ENCODE measurements at places on chromosomes 6 and 20.

GRCh38 chr6:151081656-151082055, 158.1 kb upstream of the AKAP12 start:
- no peaks in the 10 kb centered on the region for H3K27me3 ChIP-seq
- no peak overlapping the region for H3K4me3 ChIP-seq
- peaks cover 14% of the 10 kb centered on the region for H3K36me3 ChIP-seq
- no peak overlapping the region for H3K27ac ChIP-seq
- H3K4me1 ChIP-seq, result no peaks in the 10 kb centered on the region

DNA sequence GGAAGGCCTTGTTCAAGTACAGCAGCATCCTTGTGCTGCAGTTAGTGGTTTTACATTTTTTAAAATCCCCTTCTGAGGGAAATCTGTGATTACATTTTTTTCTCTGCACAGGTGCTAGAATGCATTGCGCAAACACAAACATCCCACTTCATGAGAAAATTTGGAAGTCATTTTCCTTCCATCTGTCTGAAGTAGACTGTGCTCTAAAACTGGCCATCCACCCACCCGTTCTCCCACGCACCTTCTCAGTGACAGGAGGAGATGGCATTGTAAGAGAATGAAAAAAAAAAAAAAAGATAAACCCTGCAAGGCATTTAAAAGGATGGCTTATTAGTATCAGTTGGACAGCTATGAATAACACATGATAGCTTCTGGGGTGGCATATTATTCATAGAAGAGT, 65.0 kb downstream of the SOBP start:
- H3K4me1 ChIP-seq, result no peaks in the 10 kb centered on the region
- H3K27me3 ChIP-seq, result peaks cover 4% of the 10 kb centered on the region
- no peak for DNase-seq
- no peaks in the 10 kb centered on the region for H3K36me3 ChIP-seq

- no peaks in the 10 kb centered on the region for H3K36me3 ChIP-seq
- DNase-seq, result no peak
- H3K27ac ChIP-seq, result no peak overlapping the region
- H3K4me1 ChIP-seq, result peaks cover 17% of the 10 kb centered on the region
- no peak overlapping the region for H3K4me3 ChIP-seq
- peaks cover 4% of the 10 kb centered on the region for H3K27me3 ChIP-seq
These were observed 389.2 kb upstream of the CITED2 start for GRCh38 chr6:139763468-139764210.

GRCh38 chr6:10589429-10589727, 68.2 kb downstream of the GCNT2 start:
- no peak for DNase-seq
- H3K4me3 ChIP-seq, result no peak overlapping the region

GRCh38 chr6:17884498-17885478, 102.6 kb downstream of the KIF13A start:
- H3K4me1 ChIP-seq, result peaks cover 20% of the 10 kb centered on the region
- no peak overlapping the region for H3K4me3 ChIP-seq
- H3K27me3 ChIP-seq, result peaks cover 36% of the 10 kb centered on the region
- no peak overlapping the region for H3K27ac ChIP-seq
- DNase-seq, result no peak

DNA sequence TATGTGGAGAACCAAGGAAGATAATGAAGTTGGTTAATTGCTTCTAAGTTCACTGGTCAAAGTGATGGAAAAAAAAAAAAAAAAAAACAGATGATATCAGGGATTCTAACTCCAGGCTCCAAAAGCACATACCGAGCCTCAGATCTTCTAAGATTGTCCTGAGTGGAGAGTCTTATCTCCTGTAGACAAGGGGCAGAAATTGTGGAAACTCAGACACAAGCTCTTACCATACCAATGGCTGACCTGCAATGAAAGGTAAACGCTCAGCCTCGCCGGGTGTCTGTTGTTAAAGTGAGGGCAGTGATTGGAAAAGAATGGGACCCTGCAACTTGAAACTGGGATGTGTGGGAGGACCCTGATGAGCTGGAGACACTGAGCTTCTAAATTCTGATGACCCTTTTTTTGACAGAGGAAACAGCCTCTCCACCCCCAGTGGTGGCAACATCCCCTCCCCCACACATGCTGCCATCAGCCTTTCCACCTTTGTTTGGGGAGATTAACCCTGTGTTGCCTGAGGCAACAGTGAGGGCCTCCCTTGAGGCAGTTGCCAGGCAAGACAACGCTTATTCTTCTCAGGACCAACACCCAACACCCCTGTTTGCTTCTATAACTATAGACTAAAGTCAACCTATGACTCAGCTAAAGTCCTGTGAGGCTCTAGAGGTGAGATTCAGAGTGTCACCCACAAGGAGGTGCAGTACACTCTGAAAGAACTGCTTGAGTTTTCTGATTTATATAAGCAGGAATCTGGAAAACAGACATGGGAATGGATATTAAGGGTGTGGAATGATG, 154.0 kb downstream of the THBS2 start:
- peaks cover 9% of the 10 kb centered on the region for H3K27me3 ChIP-seq
- no peaks in the 10 kb centered on the region for H3K36me3 ChIP-seq
- no peak overlapping the region for H3K4me3 ChIP-seq
- H3K4me1 ChIP-seq, result no peaks in the 10 kb centered on the region
- no peak for DNase-seq

GRCh38 chr6:39330057-39330456, 7.6 kb upstream of the KCNK16 start:
- DNase-seq, result no peak
- no peaks in the 10 kb centered on the region for H3K4me1 ChIP-seq
- H3K36me3 ChIP-seq, result no peaks in the 10 kb centered on the region
- no peak overlapping the region for H3K4me3 ChIP-seq
- no peak overlapping the region for H3K27ac ChIP-seq
- H3K27me3 ChIP-seq, result peaks cover 14% of the 10 kb centered on the region

- no peak overlapping the region for H3K4me3 ChIP-seq
- no peaks in the 10 kb centered on the region for H3K27me3 ChIP-seq
- no peak overlapping the region for H3K27ac ChIP-seq
- DNase-seq, result no peak
- peaks cover 47% of the 10 kb centered on the region for H3K4me1 ChIP-seq
These were observed 9.7 kb downstream of the MRPL14 start for GRCh38 chr6:44117397-44118128.

DNA sequence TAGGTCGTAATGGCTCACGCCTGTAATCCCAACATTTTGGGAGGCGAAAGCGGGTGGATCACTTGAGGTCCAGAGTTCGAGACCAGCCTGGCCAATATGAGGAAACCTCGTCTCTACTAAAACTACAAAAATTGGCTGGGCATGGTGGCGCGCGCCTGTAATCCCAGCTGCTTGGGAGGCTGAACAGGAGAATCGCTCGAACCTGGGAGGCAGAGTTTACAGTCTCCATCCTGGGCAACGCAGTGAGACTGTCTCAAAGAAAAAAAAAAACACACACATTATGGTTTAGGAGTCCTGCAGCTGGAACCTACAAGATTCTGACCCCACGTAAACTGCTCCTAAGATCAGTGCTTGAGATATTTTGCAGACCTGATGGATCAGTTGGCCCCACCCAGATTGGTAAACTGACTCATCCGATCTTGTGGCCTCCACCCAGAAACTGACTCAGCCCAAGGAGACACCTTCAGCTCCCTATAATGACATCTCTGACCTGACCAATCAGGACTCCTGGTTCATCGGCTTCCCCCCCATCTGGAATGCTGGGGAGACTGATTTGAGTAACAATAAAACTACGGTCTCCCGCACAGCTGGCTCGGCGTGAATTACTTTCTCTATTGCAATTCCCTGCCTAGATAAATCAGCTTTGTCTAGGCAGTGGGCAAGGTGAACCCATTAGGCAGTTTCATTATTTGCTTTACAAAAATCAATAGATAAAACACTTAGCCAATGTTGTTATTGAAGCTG, 96.2 kb upstream of the BTN3A2 start:
- H3K4me1 ChIP-seq, result peaks cover 22% of the 10 kb centered on the region
- peak; percentile 68 for DNase-seq
- H3K27me3 ChIP-seq, result peaks cover 2% of the 10 kb centered on the region

DNA sequence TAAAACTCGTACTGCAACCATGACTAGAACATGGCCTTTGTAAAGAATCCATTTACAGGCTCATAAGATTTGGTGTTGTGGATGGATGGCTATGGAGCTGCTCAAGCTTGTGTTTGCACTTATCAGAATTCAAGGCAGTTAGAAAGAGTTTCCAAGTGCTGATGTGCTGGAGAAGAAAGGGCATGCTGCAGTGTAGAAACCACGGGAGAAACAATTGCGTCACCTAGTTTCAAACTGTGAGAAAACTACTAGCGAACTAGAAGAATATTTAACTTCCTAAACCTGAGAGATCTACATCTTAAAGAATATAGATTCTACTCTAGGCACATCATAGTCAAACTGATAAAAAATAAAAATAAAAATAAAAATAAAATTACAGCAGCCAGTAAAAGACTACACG, 116.2 kb downstream of the SGK1 start:
- peaks cover 7% of the 10 kb centered on the region for H3K36me3 ChIP-seq
- H3K27me3 ChIP-seq, result no peaks in the 10 kb centered on the region
- no peak overlapping the region for H3K27ac ChIP-seq
- no peak overlapping the region for H3K4me3 ChIP-seq

GRCh38 chr6:71967436-71967835, 81.1 kb downstream of the RIMS1 start:
- H3K4me3 ChIP-seq, result no peak overlapping the region
- H3K27ac ChIP-seq, result no peak overlapping the region
- no peaks in the 10 kb centered on the region for H3K4me1 ChIP-seq
- DNase-seq, result no peak

- peaks cover 4% of the 10 kb centered on the region for H3K27me3 ChIP-seq
- no peak overlapping the region for H3K4me3 ChIP-seq
- no peaks in the 10 kb centered on the region for H3K36me3 ChIP-seq
- DNase-seq, result no peak
- H3K27ac ChIP-seq, result no peak overlapping the region
These were observed 127.5 kb upstream of the CCDC28A start for GRCh38 chr6:138645976-138646640.
